Fibroblast of pulmonary artery (primary cell): ENCODE measurements at places on chromosomes 1 and 21.
A peak's percentile ranks its signal among the peaks of the same experiment; 100 is the strongest.

- peak; percentile 69 for DNase-seq
These were observed 86.4 kb downstream of the FAF1 start for GRCh38 chr1:50873458-50874187.

GRCh38 chr21:40792691-40793456, 54.1 kb downstream of the DSCAM start:
- DNase-seq, result no peak

GRCh38 chr1:23448846-23449245, 24.3 kb upstream of the TCEA3 start:
- no peak for DNase-seq

DNA sequence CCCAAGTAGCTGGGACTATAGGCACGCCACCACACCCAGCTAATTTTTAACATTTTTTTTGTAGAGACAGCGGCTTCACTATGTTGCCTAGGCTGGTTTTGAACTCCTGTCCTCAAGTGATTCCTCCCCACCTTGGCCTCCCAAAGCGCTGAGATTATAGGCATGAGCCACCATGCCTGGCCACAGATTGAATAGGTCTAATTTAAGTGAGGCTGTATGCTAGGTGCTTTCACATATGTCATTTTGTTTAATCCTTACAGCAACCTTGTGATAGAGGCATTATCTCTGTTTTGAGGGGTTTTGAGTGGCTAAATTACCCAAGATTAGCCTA, 7.2 kb downstream of the INTS3 start:
- no peak for DNase-seq

- DNase-seq, result peak; percentile 93
These were observed 6.0 kb upstream of the TRAPPC10 start for GRCh38 chr21:44006017-44006619.

GRCh38 chr1:25038699-25039098, 108.6 kb upstream of the RUNX3 start:
- no peak for DNase-seq

GRCh38 chr1:29835406-29835805, 599.1 kb downstream of the PTPRU start:
- no peak for DNase-seq

GRCh38 chr1:236148470-236148845, 6.1 kb downstream of the GPR137B start:
- no peak for DNase-seq

DNA sequence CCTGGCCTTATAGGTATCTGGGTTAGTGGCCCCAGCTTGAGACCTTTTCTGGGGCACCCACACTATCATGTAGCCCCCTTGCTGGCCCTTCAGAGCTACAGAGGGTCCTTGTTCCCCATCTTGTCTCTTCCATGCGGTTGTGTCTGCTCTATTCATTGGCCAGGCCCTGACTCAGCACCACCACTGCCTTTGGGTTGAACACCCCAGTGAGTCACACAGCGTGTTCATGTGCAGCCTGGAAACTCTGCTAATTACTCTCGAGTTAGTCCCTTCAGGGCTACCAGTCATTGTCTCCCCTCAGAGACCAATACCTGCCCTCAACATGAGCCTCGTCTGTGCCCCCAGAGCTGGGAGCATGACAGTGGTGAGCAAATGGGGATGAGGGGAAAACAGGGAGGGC, 28.2 kb upstream of the IKBKE start:
- DNase-seq, result no peak

- DNase-seq, result no peak
These were observed 29.9 kb upstream of the SNX27 start for GRCh38 chr1:151581921-151582320.

- no peak for DNase-seq
These were observed 3.0 kb downstream of the LDLRAD2 start for GRCh38 chr1:21814981-21815582.

- DNase-seq, result peak; percentile 98
These were observed 8.7 kb downstream of the UBIAD1 start for GRCh38 chr1:11281518-11282331.

DNA sequence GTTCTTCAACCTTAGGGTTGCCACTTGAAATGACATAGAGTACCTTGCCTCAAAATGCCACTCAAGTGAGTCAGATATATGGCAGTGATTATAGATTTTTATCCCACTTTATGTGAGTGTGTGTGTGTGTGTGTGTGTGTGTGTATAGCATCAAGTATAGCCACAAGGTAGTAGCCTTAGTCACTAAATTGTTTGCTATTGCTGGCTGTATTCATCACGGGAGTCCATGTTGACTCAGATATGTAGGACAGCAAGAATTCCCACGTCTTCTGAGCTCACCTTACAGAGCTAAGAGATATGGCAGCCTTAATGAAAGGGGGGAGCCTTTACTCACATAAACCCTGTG, 9.3 kb downstream of the ETS2 start:
- DNase-seq, result no peak

DNA sequence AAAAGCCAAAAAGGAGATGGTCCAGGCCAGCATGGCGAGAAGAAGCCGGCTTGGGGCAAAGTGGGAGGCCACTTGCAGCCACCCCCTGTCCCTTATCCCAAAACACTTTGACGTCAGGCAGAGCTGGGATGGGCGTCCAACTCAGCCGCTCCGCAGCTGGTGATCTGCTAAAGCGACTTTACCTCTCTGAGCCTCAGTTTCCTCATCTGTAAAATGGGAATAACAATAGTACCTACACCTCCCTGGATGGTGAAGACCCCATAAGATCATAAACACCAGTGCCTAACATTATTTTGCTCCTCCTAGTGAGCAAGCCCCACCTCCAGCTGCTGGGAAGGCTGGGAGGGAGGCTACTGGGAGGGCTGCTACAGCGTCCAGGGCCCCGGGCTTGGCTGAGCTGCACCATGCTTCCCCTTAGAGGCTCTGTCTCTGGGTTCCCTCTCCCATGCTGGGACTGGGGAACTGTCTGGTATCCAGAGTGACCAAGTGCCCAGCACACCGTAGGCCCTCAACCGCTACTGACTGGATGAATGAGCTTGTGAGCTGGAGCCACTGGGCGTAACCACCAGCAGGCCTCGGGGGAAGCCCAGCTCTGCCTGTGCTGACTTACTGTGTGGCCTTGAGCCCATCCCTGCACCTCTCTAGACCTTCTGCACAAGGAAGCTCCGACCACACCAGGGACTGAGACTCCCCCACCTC, 18.3 kb downstream of the IFFO2 start:
- DNase-seq, result no peak

GRCh38 chr1:53198241-53198651, 1.6 kb downstream of the CPT2 start:
- DNase-seq, result peak; percentile 26
